ENCODE measurements at places on chromosomes 16 and 17.

DNA sequence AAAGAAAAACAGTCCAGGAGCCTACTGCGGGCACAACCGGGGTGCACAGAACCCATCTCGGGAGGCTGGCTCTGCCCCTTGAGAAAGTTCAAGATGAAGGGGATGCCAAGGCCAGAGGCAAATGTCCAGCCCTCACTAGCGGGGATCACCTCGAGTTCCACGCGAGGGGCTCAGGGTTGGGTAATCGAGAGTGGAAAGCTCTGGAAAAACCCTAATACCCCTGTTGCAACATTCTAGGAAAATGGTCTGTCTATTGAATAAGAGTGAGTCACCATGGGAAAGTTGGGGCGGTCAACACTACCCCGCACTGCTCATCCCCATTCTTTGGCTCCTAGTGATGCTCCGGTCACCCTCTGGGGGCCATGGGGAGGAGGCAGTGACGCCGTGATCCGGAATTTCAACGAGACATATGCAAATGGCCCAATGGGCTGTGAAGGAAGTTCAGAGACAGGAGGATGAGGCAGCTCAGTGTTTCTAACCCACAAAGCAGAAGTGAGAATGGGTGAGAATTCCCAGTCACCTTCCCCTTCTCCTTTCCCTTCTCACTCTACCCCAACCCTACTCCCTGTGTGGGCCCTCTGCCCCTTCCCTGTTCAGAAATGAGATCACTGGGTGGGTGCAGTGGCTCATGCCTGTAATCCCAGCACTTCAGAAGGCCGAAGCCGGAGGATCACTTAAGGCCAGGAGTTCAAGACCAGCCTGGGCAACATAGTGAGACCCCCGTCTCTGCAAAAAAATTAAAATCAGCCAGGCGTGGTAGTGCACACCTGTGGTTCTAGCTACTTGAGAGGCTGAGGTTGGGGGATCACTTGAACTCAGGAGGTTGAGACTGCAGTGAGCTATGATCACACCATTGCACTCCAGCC, 22.4 kb downstream of the SOCS3 start:
- no peak for DNase-seq

DNA sequence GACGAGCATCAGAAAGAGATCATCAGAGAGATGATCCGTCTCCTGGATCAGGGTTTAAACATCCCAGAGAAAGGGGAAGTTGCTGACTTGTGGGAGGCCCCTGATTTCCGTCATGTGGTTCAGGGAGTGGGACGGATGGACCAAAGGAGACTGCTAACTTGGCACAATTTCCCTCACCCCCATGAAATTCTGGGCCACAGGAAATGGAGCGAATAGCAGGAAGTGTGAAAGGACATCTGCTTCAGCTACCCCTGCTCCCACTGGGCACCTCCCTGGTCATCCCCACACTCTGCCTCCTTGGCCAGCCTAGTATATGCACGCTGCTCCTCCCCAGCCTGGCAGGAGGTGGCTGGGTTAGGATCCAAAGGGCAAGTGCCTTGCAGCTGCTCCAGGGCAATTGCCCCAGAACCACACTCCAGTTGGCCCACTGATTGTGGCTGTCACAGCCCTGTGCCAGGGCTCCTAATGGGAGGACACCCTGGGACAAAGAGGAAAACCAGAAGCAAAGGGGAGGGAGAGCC, 1.3 kb downstream of the ARRB2 start:
- DNase-seq = no peak

GRCh38 chr16:18931756-18932155, 5.5 kb upstream of the SMG1 start:
- DNase-seq = no peak

- no peak for DNase-seq
Observed at GRCh38 chr17:35099908-35100307, 19.8 kb downstream of the RAD51D start.

- DNase-seq = no peak
Observed at GRCh38 chr17:61986898-61987297, 59.1 kb upstream of the INTS2 start.

- no peak for DNase-seq
Observed at GRCh38 chr17:61349350-61349749, 50.3 kb upstream of the TBX2 start.

DNA sequence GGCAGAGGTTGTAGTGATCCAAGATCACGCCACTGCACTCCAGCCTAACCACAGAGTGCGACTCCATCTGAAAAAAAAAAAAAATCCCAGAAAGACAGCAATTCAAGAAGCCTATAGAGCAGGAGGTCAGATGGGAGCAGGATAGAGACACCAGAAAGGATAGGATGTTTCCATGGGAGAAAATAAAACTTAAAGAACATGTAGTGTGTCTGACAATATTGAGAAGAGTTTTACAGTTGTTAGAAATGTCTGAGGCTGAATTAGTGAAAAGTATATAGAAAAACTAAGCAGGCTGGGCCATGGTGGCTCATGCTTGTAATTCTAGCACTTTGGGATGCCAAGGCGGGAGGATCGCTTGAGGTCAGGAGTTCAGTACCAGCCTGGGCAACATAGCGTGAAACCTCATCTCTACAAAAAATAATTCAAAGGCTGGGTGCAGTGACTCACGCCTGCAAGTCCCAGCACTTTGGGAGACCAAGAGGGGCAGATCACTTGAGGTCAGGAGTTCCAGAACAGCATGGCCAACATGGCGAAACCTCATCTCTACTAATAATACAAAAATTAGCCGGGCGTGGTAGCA, 15.3 kb upstream of the TRIM37 start:
- no peak for DNase-seq

DNA sequence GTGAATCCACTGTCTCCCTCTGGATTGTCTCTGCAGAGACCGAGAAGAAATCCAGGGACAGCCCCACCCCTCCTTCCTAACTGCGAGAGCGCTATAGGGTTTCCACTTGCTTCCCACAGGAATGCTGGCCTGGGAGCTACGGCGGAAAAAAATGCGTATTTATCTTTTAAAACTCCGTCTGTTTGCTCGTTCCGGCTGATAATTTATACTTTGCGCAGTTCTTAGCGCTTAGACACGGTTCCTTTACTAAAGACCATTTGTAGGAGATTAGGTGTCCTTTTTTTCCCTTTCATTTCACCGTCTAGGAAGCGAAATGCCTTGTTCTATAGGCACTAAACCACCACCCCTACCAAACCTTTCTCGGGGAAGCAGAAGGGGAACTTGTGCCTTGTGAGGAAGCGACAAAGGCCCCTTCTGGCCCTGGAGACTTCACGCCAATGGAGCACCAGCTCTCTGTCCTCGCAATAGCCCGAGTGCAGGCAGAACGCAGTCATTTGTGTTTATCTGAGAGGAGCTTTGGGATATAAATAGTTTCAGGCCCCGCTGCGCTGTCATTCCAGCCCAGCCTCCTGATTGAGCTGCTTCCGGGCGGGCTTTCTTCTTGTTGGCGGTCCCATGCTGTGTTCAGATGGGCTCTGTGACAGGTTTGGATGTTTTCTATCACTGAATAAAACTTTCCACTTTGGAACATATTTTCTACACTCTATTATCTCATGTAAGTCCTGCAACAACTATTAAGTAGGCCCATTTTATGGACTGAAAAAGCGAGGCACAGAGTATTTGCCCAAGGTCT, 791 bp upstream of the SUPT4H1 start:
- DNase-seq = no peak

- DNase-seq = no peak
Observed at GRCh38 chr17:31144428-31144827, 49.7 kb downstream of the NF1 start.

GRCh38 chr17:76816590-76817135, 51.5 kb upstream of the MGAT5B start:
- DNase-seq = peak; percentile 28

GRCh38 chr16:66904846-66905632, 13.6 kb downstream of the CDH16 start:
- DNase-seq = no peak

- DNase-seq = no peak
Observed at GRCh38 chr16:85173981-85174751, 61.9 kb upstream of the CIBAR2 start.

GRCh38 chr16:67341250-67341649, 14.6 kb downstream of the LRRC36 start:
- DNase-seq = no peak

DNA sequence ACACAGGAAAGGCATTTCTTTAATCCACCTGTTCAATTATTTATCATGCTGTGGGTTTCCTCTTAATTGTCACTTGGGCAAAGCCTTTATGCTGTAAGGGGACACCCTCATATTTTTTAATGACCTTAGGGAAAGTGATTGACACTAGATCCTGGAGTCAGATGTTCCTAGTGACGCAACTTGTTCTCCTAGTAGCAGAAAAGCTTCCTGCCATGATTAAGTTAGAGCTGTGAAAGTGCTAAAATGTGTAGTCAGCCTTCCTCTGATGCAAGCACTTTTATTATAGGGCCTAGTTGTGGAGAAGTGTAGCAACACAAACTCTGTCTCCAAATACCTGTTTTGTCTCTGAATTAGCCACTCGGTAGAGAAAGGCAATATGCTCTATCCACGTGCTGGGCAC, 12.3 kb downstream of the TMEM100 start:
- DNase-seq = no peak

DNA sequence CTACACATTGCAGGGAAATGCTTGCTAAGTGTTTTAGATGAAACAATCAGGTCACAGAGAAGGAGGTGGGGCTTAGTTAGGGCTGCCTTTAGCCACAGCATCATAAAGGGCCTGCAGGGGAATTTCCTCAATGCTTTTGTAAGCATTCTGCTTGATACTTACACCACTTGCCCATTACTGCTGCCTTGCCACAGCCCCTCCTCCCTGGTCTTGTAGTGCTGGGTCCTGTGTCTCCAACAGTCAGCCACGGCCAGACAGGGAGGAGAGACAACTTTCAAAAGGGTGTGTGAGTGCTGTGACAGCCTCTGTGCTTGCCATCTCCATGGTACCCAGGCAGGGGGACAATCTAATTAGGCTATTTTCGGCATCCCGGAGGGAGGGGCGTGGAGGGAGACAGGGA, 111.2 kb downstream of the SHISA9 start:
- DNase-seq = no peak

GRCh38 chr17:44376124-44376523, 12.5 kb upstream of the FAM171A2 start:
- DNase-seq = no peak

GRCh38 chr16:80680839-80681238, 123.6 kb downstream of the CDYL2 start:
- no peak for DNase-seq

- DNase-seq = peak; percentile 26
Observed at GRCh38 chr17:44911133-44912001, 3.9 kb downstream of the GFAP start.

- no peak for DNase-seq
Observed at GRCh38 chr16:29028457-29029167, 43.8 kb downstream of the LAT start.

- DNase-seq = no peak
Observed at GRCh38 chr17:73430165-73430680, 118.4 kb upstream of the CDC42EP4 start.

- DNase-seq = no peak
Observed at GRCh38 chr17:55770196-55770870, 19.5 kb downstream of the PCTP start.

- DNase-seq = no peak
Observed at GRCh38 chr16:87881324-87882200, 12.3 kb upstream of the SLC7A5 start.

DNA sequence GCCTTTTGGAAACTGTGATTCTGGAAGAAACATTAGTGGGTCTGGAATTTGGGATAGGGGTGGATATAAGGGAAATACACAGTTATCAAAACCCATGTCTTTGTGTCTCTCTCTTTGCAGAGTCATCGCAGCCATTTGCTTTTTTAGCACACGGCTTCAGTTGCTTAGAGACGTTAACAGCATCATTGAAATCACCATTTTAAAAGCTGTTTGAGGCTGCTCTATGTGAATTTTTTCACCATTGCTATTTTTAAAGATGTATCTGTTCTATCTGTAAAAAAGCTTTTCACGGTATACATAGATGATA, 47.3 kb downstream of the OMG start:
- no peak for DNase-seq

DNA sequence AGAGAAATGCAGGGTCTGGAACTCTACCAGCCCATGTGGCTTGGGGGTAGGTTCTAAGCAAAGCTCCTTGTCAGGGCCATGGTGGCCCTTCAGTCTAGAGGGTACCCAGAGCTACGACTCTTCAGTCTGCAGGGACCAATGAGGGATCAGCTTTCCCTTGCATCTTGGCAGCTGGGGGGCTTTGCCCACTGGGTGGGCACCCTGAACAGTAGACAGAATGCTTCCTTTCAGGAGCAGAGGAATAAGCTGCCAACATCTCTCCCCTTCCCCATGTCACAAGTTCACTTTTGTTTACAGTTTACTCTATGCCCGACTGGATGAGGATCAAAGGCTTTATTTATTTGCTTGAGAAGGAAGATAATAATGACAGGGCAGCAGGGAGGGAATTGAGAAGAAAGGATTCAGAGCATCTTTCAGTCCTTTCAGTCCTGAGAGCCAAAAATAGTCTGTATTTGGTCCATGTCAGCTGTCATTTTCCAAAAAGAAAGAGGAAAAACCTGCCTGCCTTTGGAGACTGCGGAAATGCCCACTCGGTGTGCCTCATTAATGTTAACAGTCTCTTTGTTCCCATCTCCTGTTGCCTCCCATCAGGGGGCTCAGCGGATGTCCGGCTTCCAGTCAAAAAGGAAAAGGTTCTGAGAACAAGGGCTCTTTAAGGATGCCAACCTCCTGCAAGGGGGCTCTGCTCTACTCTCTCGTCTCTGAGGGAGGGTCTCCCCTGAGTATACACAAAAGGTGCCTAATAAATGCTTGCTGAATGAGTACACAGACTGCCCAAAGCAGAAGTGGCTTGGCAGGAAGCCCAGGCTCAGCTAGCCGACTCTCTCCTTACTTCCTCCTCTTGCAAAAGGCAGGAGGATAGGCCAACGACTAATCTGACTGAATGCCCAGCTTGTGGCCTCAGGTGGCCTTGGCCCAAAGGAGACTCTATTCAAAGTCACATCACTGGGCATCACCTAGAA, 17.1 kb downstream of the TRAF4 start:
- DNase-seq = no peak

GRCh38 chr17:27808628-27809027, 8.3 kb upstream of the NOS2 start:
- DNase-seq = no peak

DNA sequence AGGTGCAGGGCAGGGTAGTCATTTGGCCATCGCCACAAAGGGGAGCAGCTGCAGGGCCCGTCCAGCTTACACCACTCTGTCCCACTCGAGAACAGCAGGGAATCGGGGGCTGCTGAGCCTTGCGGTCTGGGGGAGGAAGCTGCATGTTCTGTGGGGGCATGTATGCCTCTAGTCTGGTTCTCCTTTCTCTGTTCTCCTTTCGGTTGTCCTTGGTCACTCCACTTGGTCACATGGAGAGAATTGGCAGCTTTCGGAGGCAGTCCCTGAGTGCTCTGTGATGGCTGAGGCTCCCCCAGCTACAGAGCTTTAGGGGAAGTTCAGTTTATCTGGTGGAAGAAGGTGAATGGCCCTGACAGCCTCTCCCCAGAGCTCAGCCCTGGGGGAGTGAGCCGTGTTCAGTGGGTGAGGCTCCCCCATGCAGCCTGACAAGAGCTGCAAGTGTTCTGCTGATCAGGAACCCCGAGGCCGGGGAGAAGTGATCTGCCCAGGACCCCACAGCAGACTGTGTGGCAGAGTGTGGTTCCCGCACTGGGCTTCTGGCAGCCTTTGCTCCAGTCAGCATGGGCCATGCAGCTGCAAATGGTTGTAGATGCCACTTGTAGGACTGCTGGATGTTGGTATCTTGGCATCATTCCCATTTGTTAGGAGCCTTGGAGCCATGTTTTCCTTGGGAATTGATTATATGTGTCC, 22.3 kb upstream of the SMPD3 start:
- DNase-seq = no peak

Data from stimulated activated CD4-positive, alpha-beta T cell treated with anti-CD3 and anti-CD28 coated beads, Interleukin-1b, Interleukin-23, amount 100 ng/mL, for 4 hours (primary cell).